ENCODE measurements at places on chromosomes 1 and 21.
A peak's percentile ranks its signal among the peaks of the same experiment; 100 is the strongest.

DNA sequence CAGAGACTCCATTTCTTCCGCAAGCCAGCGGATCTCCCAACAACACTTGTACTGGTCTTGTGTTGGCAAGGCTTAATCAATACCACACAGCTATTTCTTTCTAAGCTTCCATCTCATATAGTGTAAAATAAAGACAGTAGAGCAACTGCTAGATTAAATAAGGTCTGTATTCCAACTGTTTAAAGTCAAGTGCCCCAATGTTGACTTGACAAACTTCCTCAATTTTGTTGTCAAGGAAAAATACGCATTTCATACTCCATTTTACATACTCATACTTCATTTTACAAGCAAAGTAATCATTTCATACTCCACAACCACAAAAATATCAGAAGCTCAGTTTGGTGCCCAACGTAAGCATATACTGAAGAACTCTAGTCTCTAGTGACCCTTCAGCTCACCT is 143.0 kb downstream of the RERE start:
- no peak for DNase-seq

DNA sequence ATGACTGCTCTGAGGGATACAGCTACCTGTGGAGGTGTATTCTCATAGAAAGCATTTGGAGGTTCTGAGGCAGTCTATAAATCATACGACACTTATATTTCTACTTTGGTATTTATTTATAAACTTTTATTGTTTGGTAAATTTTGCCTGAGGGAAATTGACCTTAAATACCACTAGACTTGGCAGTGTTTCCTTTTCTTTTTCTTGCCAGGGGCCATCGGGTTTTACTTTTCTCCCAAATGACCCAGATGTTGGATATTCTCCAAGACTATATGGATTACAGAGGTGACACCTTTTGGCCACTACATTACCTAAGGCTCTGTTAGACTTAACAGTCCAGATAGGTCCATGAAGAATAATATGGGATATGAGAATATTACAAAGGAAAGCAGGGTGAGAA is 28.2 kb downstream of the CHD1L start:
- no peak for DNase-seq

DNA sequence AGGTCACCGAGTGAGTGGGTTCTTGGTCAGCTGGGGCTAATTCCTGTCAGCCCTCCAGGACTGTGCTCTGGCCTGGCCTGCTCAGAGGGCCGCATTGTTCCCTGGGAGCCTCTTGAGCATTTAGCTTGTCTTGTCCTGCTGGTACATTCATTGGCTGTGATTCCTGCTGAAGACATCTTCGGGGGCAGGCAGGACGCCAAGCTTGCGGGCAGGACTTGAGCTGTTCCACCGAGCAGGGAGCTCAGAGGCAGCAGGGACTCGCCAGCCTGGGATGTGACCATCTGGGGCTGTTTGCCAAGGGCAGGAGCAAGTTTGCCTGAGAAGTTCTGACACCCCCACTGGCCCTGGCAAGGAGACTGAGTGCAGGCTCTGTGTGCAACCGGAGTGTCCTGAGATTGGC is 7.0 kb upstream of the SLC26A9 start:
- DNase-seq: no peak

DNA sequence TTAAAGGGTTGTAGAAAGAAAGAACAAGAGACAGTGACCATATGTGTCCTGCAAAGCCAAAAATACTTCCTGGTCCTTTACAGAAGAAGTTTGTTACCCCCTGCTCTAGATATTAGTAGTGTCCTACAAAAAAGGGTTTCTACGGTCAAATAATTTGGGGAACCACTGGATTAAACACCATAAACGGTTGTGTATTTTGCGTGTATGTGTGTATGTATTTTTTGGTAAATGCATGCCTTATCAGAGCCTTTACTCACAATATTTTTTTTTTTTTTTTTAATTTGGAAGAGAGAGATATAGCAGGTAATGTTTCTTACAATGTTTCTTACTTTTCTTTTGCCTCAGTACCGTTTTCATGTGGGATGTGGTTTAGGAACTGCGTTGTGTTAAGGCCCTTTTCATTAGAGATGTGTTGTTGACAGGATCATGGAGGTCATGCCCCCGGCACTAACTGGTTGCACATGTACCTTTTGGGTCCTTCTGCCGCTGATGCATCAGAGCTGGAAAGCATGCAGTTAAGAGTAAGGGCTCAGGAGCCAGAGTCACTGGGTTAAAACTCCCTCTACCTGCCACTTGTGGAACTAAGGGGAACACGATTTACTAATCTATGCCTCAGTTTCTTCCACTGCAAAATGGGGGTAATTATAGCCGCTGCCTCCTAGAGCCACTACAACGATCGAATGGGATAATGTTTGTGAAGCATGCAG is 234.6 kb upstream of the KAZN start:
- no peak for DNase-seq

DNA sequence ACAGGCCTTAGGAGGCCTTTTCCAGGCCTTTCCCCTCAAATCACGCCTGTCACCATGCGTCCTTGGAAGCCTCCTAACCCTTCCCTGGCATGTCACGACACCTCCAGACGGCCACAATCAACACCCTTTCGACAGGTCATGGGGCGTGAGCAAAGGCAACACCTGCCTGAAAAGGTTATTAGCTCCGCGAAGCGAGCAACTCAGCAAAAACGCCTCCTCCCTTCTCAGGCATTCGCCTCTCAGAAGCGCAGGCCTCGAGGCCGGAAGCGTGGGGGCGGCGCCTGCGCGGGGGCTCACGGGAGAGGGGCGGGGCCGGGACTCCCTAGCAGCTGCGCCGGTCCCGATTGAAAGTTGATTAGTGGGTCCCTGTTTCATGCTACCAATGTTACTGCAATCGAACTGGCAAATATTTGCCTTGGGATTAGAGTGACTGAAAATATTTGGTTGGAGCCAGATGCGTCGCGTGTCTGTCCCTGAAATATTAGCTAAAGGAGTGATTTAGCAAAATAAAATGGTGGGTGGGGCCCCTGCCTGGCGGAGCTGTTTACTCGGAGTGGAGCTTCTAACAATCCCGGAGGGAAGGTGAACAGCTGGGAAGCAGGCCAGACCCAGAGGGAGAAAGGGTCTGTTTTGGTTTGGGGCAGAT is 44.9 kb downstream of the GFI1 start:
- peak; percentile 53 for DNase-seq

- no peak for DNase-seq
Measured at GRCh38 chr1:82901561-82901960, 1097.4 kb downstream of the TTLL7 start.

DNA sequence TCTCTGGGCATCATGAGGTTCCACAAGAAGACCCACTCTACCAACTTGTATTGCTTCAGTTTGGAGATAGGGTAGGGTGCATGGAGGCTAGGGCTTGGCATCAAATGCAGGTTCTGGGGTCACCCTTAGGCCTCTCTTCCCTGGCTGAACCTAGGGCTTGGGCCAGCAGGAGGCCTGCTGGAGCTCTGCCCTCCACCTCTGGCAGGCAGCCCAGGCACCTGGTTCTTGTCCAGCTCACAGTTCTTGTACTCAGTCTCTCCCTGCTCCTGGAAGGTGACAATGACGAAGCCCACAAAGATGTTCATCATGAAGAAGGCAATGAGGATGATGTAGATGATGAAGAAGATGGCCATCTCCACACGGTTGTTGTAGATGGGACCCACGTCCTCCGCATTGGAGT is 37.5 kb upstream of the KIF21B start:
- no peak for DNase-seq

- DNase-seq: peak; percentile 48
Measured at GRCh38 chr1:38474738-38475623, 384.6 kb downstream of the RRAGC start.

- DNase-seq: peak; percentile 66
Measured at GRCh38 chr1:8985915-8986813, 40.1 kb downstream of the SLC2A7 start.

DNA sequence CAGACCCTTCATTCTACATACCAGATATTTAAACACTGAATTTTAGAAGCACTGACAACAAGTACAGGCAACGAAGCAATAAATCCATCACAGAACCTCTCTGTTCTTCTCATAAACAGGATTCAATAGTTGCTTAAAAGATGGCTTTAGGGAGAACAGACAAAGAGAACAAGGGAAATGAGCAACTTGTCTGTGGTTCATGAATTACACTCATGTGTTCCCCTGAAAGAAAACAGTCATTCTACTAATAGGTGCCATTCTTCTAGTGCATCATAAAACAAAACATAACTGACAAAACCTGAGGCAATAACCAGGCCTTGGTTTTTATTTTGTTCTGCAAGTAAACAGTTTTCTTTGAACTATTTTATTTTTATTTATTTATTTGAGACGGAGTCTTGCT is 6.8 kb downstream of the GNL2 start:
- DNase-seq: no peak

All from tongue (tissue), 3 donors.